Urinary bladder (tissue), 4 donors: ENCODE measurements at places on chromosomes 3 and 15. TPM values are rescaled to one million over a fixed set of nuclear protein-coding genes. Genes with fewer than 3 reads are reported as not detected.

- no peak for DNase-seq
Measured at GRCh38 chr3:197595470-197596185, 39.9 kb upstream of the BDH1 start.

GRCh38 chr3:148131990-148132638 is 565.6 kb upstream of the AGTR1 start:
- DNase-seq: no peak

DNA sequence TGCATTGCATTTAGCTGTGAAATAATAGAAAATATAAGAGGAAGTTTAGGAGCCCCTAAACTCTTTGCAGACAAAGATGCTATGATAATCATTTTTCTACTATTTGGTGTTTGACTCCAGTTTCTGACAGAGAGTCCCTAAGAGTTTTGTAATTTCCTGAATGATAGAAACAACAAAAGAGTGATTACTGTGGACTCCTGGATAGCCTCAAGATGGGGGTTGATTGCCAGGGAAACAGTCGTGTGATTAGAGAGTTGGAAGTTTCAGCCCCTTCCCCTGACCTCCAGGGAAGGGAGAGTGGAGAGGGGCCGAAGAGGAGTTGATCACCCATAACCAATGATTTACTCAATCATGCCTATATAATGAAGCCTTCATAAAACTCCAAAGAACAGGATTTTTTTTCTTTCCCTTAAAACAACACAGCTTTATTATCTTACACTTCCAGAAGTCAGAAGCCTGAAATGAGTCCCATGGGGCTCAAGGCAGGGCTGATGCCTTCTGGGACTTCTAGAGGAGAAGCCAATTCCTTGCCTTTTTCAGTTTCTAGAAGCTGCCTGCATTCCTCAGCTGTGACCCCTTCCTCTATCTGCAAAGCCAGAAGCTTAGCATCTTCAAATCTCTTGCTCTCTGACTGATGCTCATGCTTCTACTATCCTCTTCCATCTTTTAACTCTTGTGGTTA is 292.3 kb upstream of the ZPLD1 start:
- DNase-seq: no peak

DNA sequence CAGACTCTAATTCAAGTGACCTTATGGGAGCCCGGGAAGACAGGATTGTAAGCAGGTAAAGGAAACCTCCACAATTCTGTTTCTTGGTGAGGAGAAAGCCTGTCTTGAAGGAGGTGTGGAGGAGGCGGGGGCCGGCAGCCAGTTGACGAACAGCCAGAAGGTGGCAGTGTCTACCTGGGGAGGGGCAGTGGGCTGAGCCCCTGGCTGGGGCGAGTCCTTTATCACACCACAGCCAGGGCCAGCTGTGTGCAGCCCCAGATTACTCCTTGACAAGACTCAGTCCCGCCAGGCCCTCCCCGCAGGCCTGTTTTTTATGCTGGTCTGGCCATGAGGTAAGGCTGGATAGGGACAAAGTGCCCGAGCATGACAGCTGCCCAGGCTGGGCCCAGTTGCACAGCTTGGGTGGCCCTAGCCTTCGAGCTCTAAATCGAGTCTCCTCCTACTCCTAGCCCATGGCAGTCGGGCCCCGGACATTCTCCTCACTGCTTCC is 40.9 kb upstream of the IDH2 start:
- no peak for DNase-seq

GRCh38 chr3:139302084-139302800 is 41.6 kb upstream of the MRPS22 start:
- no peak for DNase-seq

DNA sequence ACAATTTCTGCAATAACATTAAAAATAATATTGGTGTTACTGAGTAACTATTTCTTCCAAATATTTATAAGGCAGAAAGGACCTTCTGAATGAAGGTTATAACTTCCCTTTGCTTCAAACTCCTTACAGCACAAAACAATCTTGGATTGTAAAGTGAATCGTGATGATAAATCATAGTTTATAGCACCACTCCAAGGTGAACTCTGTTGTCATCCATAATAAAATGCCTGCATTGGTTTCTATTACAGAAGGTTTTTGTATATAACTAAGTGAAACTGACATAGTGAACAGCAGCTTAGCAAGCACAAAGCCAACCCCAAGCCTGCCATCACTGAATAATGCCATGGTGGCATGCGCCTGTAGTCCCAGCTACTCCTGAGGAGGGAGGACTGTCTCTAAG is 86.3 kb downstream of the MME start:
- DNase-seq: no peak

DNA sequence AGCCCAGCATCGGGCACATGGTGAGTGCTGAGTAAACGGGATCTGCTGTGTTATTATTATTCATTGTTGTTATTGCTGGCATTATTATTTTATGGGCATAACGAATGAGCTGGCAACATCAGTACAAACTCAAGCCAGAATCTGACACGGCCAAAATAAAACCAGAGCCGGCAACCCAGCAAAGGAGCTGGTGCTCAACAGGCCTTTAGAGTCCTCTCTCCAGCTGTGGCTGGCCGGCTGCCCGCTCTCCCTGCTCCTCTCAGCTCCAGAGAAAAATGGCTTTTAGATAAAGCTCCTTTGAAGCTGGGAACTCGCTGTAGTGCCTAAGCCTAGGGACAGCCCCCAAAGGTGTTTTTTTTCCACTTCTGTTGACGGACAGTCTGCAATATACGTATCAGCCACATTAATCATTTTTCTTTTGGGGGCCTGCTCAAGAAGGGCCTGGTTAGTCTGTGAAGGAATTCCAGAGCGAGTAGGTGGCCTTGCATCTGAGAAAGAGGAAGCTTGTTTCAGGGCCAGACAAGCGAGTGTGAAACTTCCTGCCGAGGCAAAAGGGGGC is 193.9 kb upstream of the UBE2E1 start:
- no peak for DNase-seq

DNA sequence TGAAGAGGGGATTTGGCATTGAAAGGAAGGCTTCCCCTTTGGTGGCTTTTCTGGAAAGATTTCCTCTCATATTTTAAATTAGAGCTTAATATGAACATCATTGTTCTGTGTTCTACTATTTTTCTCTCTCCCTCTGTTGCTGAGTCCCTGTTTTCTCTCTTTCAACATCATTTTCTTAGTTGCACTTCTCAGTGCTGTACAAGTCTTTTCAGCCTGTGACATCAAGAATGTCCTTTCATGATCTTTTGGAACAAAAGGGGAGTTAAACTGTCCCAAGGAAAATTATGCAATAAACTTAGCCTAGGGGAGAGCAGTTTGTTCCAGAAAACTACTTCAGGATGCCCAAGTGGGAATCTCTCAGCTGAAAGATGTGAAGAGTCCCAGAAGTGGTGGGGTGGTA is 325.1 kb downstream of the IL20RB start:
- DNase-seq: no peak

GRCh38 chr15:90171623-90172022 is 29.5 kb upstream of the SEMA4B start:
- DNase-seq: no peak

- no peak for DNase-seq
Measured at GRCh38 chr3:114401346-114401745, 107.5 kb downstream of the TIGIT start.

DNA sequence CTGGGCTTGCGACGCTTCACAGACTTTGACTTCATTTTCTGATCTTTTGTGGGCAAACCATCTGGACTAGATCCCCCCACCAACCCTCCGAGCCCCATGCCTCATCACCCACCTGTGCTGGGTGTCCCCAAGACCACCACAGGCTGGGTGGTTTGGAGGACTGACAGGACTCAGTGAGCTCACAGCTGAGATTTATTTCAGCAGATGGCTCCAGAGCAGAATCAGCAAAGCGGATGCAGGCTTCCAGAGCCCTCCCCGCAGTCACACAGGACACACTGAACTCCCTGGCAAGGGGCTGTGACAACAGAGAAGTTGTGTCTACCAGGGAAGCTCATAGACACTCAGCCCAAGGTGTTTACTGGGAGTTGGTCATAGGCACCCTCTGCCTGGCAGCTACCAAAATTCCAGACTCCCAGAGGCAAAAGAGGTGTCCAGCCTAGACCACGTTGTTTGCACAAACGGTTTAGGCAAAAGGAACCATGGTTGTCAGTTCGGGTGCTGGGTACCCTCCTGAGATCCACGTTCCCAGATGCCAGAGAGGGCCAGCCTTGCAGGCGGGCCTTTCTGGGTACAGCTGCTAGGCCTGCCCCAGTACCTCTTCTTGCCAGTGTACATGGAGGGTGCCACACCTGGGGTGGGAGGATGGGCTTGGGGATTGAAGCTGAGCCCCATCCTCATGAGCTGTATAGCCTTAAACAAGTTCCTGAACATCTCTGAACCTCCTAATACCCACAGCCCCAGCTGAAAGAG is 170.3 kb downstream of the NSMCE3 start:
- DNase-seq: no peak

- no peak for DNase-seq
Measured at GRCh38 chr3:110799271-110799670, 272.3 kb upstream of the NECTIN3 start.

- DNase-seq: no peak
Measured at GRCh38 chr3:23166845-23167244, 36.3 kb upstream of the UBE2E2 start.

DNA sequence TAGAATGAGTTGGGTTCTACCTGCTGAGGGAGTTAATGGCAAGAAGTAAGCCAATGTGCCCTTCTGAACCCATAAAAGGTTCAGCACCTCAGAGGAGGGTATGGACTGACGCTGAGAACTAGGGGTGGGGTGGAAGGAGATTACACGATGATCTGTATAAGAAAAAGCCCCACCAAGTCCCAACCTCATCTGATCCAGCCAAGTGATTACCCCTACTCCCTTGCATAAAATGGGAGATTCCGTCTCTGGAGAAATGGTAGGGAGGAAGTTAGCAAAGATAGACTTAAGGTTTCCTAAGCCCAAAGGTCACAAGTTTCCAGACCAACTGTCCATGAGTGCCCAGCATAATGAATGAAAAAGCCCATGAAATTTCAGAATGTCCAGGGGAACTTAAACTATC is 7.1 kb upstream of the DVL3 start:
- no peak for DNase-seq

GRCh38 chr15:76345880-76346668 is 9.5 kb downstream of the ISL2 start:
- DNase-seq: no peak

DNA sequence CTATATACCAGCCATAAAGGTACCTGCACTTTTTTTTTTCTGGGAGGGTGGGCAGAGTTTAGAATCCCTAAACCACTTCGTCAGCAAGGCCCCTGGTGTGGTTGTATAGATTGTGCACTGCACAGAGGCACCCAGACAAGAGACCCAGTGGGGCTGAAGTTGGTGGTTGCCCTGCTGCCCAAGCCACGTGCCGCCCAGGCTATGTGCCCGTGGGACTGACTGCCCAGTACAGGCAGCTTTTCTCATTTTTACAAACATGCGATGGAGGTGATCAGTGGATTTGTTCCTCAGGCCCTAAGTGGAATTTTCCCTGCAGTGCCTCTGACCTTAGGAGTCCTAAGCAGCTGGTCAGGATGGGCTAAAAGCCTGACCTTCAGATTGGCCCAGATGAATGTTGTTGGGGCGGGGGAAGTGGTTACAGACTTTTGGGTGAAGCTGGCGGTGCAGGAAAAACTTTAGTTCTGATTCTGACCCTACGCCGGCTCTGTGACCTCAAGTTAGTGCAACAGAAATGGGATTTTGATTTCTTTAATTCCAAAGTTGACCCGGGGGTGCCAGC is 34.9 kb upstream of the LIMD1 start:
- no peak for DNase-seq

DNA sequence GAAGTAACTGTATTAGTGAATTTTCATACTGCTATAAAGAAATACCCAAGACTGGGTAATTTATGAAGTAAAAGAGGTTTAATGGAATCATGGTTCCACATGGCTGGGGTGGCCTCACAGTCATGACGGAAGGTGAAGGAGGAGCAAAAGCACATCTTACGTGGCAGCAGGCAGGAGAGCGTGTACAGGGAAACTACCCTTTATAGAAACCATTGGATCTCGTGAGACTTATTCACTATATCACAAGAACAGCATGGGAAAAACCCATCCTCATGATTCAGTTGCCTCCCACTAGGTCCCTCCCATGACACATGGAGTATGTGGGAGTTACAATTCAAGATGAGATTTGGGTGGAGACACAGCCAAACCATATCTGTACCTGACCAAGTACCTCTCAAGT is 812.3 kb upstream of the ALCAM start:
- no peak for DNase-seq

Gene LARP6
- 6.9 TPM for total RNA-seq

Gene NPAP1
- 0.58 TPM for total RNA-seq

Gene GMNC
- total RNA-seq: 0.26 TPM

Gene ADPGK
- 65.7 TPM for total RNA-seq

Gene SERPINI2
- 3.9 TPM for total RNA-seq

Gene TMEM39A
- 85.2 TPM for total RNA-seq

Gene SMCO1
- total RNA-seq: not detected

Gene CPNE4
- total RNA-seq: 0.21 TPM

Gene WDR93
- not detected for total RNA-seq

Gene PYGO1
- total RNA-seq: 40.9 TPM
